Mesenchymal stem cell (in vitro differentiated cells and primary cell): ENCODE measurements at places on chromosomes 2 and 18.

DNA sequence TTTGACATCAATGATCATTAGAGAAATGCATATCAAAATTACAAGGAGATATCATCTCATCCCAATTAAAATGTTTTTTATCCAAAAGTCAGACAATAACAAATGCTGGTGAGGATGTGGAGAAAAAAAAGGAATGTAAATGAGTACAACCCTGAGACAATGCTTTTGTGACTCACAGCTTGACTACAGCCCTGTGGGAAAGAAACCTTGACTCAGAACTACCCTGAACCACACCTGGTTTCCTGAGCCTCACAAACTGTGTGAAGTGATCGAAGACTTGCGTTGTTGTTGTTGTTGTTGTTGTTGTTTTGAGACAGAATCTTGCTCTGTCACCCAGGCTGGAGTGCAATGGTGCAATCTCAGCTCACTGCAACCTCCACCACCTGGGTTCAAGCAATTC is 266.6 kb upstream of the MYT1L start:
- H3K27me3 ChIP-seq = no peaks in the 10 kb centered on the region
- H3K4me1 ChIP-seq = no peaks in the 10 kb centered on the region
- DNase-seq = no peak
- H3K36me3 ChIP-seq = no peaks in the 10 kb centered on the region
- H3K27ac ChIP-seq = no peak overlapping the region

GRCh38 chr2:236286873-236287545 is 22.8 kb upstream of the ASB18 start:
- H3K27ac ChIP-seq = no peak overlapping the region
- peaks cover 5% of the 10 kb centered on the region for H3K4me1 ChIP-seq
- no peak overlapping the region for H3K4me3 ChIP-seq
- peak; percentile 1 for DNase-seq
- H3K27me3 ChIP-seq = peaks cover 11% of the 10 kb centered on the region
- H3K36me3 ChIP-seq = no peaks in the 10 kb centered on the region

DNA sequence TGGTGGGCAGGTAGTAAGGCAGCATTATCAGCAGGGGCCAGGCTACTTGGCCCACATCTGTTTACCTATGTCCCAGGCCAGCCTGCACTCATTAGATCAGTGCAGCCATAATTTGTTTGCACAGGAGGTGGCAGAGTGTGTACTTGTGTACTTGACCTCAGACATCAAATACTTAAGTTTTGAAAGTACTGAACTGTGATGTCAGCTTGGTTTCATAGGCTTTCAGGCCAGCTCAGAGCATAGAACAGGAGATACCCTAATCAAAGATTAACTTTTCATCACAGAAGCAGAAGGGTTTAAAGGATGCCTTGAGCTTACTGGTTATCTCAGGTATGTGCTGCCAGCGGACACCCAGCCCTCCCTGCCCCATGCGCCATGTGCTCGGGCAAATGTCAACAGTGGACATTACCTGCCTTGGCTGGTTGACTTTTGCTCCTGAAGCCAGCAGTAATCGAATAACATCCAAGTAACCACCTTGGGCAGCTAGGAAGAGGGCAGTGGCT is 33.2 kb downstream of the ANKRD29 start:
- no peak for DNase-seq
- peak overlapping the region; percentile 73 for H3K27ac ChIP-seq
- H3K4me3 ChIP-seq = no peak overlapping the region
- peaks cover 13% of the 10 kb centered on the region for H3K4me1 ChIP-seq

DNA sequence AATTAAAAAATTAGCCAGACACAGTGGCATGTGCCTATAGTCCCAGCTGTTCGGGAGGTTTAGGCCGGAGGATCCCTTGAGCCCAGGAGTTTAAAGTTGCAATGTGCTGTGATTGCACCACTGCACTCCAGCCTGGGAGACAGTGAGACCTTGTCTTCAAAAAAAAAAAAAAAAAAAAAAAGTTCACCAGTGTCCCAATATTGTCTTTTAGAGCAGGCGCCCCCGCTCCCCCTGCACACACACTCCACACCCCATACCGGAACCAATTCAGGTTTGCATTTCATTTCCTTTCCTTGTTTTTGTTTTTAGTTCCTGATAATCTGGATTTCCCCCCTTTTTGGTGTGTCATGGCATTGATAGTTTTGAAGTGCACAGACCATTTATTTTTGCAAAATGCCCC is 10.4 kb downstream of the TMEM87B start:
- peak; percentile 50 for DNase-seq
- peaks cover 88% of the 10 kb centered on the region for H3K36me3 ChIP-seq
- no peaks in the 10 kb centered on the region for H3K4me1 ChIP-seq
- peak overlapping the region; percentile 57 for H3K27ac ChIP-seq
- H3K4me3 ChIP-seq = no peak overlapping the region

- H3K4me3 ChIP-seq = no peak overlapping the region
- no peaks in the 10 kb centered on the region for H3K27me3 ChIP-seq
- no peaks in the 10 kb centered on the region for H3K36me3 ChIP-seq
- peak; percentile 75 for DNase-seq
- H3K27ac ChIP-seq = no peak overlapping the region
Observed at GRCh38 chr2:32772638-32773447, 145.0 kb downstream of the TTC27 start.

- H3K4me1 ChIP-seq = peaks cover 45% of the 10 kb centered on the region
- H3K27me3 ChIP-seq = no peaks in the 10 kb centered on the region
- H3K36me3 ChIP-seq = no peaks in the 10 kb centered on the region
- no peak for DNase-seq
- H3K27ac ChIP-seq = no peak overlapping the region
Observed at GRCh38 chr18:49017813-49018553, 67.2 kb upstream of the SMAD7 start.

GRCh38 chr2:36785179-36785795 is 88.8 kb downstream of the VIT start:
- no peaks in the 10 kb centered on the region for H3K36me3 ChIP-seq
- peaks cover 2% of the 10 kb centered on the region for H3K4me1 ChIP-seq
- peaks cover 14% of the 10 kb centered on the region for H3K27me3 ChIP-seq
- peak; percentile 65 for DNase-seq
- no peak overlapping the region for H3K4me3 ChIP-seq

GRCh38 chr2:214856137-214856536 is 46.7 kb upstream of the BARD1 start:
- H3K36me3 ChIP-seq = no peaks in the 10 kb centered on the region
- H3K27me3 ChIP-seq = no peaks in the 10 kb centered on the region
- no peak for DNase-seq
- H3K27ac ChIP-seq = no peak overlapping the region
- no peak overlapping the region for H3K4me3 ChIP-seq
- H3K4me1 ChIP-seq = no peaks in the 10 kb centered on the region

GRCh38 chr2:225502971-225503370 is 103.5 kb downstream of the NYAP2 start:
- no peak overlapping the region for H3K4me3 ChIP-seq
- peaks cover 4% of the 10 kb centered on the region for H3K27me3 ChIP-seq
- H3K4me1 ChIP-seq = no peaks in the 10 kb centered on the region
- H3K27ac ChIP-seq = no peak overlapping the region

DNA sequence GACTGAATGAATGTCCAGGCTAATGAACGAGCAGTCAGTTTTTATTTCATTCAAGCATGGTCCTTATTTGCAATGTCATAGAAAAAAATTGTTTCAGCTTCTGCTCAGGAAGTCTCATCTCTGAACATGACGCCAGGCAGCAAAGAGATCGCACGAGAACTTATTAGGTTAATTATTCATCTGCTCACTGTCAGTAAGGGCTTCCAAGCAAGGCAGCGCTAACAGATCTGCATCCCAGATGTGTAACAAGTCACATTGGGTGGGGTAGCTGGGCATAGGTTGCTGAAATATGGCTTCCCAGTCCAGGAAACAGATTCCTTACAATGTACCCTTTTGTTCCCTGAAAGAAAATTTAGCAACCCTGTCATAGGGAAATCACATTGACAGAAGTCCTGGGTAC is 63.5 kb downstream of the ANKRD44 start:
- H3K36me3 ChIP-seq = no peaks in the 10 kb centered on the region
- no peak for DNase-seq
- no peaks in the 10 kb centered on the region for H3K27me3 ChIP-seq
- H3K27ac ChIP-seq = no peak overlapping the region
- H3K4me3 ChIP-seq = no peak overlapping the region
- H3K4me1 ChIP-seq = no peaks in the 10 kb centered on the region

GRCh38 chr18:68472701-68473295 is 242.1 kb downstream of the TMX3 start:
- H3K4me1 ChIP-seq = no peaks in the 10 kb centered on the region
- H3K4me3 ChIP-seq = no peak overlapping the region
- peak; percentile 73 for DNase-seq
- H3K36me3 ChIP-seq = no peaks in the 10 kb centered on the region
- H3K27ac ChIP-seq = no peak overlapping the region

- H3K4me1 ChIP-seq = peaks cover 3% of the 10 kb centered on the region
- H3K4me3 ChIP-seq = no peak overlapping the region
- no peak overlapping the region for H3K27ac ChIP-seq
- no peaks in the 10 kb centered on the region for H3K27me3 ChIP-seq
- H3K36me3 ChIP-seq = no peaks in the 10 kb centered on the region
- DNase-seq = no peak
Observed at GRCh38 chr2:1060987-1061386, 110.3 kb downstream of the SNTG2 start.

DNA sequence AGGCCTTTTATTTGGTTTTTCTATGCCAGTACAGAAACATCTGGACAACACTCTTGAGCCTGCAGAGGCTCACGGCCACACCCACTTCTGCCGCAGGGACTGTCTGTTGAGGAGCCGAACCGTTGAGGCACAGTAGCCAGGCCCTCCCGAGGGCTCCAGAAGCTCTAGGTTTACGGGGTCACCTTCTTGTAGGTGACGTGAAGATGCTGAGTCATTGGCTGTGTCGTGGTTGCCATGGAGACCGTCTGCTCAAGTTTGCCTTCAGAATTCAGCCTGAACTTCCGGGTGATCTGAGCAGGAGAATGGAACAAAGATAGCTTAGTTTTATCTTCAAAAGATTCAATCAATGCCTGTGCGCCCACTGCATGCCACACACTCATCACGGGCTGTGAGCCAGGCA is 25.9 kb downstream of the BOK start:
- H3K27ac ChIP-seq = no peak overlapping the region
- peaks cover 50% of the 10 kb centered on the region for H3K36me3 ChIP-seq
- H3K4me3 ChIP-seq = no peak overlapping the region

DNA sequence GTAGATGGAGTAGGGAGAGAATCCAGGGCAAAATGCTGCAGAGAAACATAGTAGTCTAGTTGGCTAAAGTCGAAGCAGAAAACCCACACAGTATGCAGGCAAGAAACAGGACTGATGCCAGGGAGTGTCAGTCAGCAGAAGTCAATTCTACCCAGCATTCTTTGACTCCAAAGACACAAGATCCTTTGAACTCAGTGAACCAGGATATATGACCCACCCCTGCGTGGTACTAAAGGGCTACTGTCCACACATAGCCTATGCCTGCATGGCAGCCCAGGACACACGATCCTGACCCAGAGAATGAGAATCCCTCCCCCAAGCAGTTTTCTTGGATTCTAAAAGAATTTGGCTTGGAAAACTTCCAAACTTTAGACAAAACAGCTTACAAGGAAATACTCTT is 42.5 kb downstream of the ALK start:
- no peaks in the 10 kb centered on the region for H3K4me1 ChIP-seq
- H3K36me3 ChIP-seq = no peaks in the 10 kb centered on the region
- H3K27me3 ChIP-seq = no peaks in the 10 kb centered on the region
- H3K27ac ChIP-seq = no peak overlapping the region
- no peak overlapping the region for H3K4me3 ChIP-seq

DNA sequence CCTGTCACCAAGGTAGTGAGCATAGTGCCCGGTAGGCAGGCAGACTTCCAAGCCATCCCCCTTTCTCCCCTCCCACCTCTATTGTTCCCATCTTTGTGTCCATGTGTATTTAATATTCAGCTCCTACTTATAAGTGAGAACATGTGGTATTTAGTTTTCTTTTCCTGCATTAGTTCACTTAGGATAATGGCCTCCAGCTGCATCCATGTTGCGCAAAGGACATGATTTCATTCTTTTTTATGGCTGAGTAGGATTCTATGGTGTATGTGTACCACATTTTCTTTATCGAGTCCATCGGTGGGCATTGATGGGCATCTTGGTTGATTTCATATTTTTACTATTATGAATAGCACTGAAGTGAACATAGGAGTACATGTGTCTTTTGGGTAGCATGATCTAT is 35.3 kb downstream of the MMADHC start:
- H3K27ac ChIP-seq = no peak overlapping the region
- peaks cover 2% of the 10 kb centered on the region for H3K27me3 ChIP-seq
- H3K4me3 ChIP-seq = no peak overlapping the region
- DNase-seq = no peak
- no peaks in the 10 kb centered on the region for H3K4me1 ChIP-seq
- no peaks in the 10 kb centered on the region for H3K36me3 ChIP-seq

GRCh38 chr2:171410101-171410500 is 23.7 kb downstream of the METTL8 start:
- H3K36me3 ChIP-seq = no peaks in the 10 kb centered on the region
- peaks cover 3% of the 10 kb centered on the region for H3K4me1 ChIP-seq
- no peak overlapping the region for H3K4me3 ChIP-seq
- H3K27ac ChIP-seq = no peak overlapping the region
- no peak for DNase-seq

DNA sequence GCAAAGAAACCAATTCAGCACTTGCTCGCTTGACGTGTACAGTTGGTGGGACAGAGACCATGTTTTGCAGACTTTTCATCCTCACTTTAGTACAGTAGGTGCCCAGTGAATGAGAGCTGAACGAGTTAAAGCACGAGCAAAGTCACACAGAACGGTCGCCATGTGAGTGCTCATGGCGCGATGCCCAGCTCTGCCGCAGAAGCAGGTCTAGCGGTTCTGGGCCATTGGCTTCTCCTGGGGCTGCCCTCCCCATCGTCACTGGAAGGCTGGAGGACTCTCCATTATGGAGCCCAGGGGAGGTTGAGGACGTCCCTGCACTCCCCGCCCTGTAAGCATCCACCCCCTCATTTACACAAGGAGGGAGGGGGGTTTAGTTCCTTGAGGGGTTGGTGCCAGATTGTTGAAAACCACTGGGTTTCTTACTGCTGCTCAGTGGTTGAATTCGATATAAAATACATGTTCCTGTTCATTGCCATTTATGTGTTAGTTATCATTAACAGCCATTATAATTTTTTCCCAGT is 24.9 kb downstream of the PTGR3 start:
- no peaks in the 10 kb centered on the region for H3K36me3 ChIP-seq
- H3K27ac ChIP-seq = no peak overlapping the region
- no peak overlapping the region for H3K4me3 ChIP-seq
- DNase-seq = no peak

DNA sequence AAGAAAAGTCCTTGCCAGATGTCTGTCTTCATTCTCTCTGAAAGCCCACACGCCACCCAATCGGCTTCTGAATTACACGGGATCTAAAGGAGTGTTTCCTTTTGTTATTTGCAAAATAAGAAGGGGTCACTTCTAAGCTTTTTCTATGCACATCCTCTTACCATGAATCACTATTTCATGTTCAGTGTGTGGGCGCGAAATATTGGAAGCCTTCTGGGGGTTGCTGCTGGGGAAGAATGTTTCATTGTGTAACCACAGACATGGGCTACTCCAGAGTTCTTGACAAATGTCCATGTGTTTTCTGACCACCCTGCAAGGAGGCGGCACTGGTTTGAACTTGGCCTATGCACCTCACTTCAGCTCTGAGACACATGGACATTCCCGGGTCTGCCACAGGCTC is 133.6 kb upstream of the APCDD1 start:
- no peaks in the 10 kb centered on the region for H3K4me1 ChIP-seq
- no peak overlapping the region for H3K4me3 ChIP-seq
- DNase-seq = no peak
- no peaks in the 10 kb centered on the region for H3K36me3 ChIP-seq

GRCh38 chr18:39230086-39230803 is 1664.6 kb upstream of the CELF4 start:
- H3K36me3 ChIP-seq = no peaks in the 10 kb centered on the region
- DNase-seq = no peak
- H3K27me3 ChIP-seq = no peaks in the 10 kb centered on the region
- no peak overlapping the region for H3K4me3 ChIP-seq
- no peak overlapping the region for H3K27ac ChIP-seq
